CD4-positive, alpha-beta memory T cell (primary cell): ENCODE measurements at places on chromosomes 5 and 9. TPM values are rescaled to one million over a fixed set of nuclear protein-coding genes. Genes with fewer than 3 reads are reported as not detected.

GRCh38 chr9:114652776-114653555 lies 4.6 kb downstream of the TEX53 start:
- H3K4me1 ChIP-seq: peaks cover 12% of the 10 kb centered on the region
- no peak overlapping the region for H3K27ac ChIP-seq
- DNase-seq: no peak
- no peaks in the 10 kb centered on the region for H3K27me3 ChIP-seq
- no peak overlapping the region for H3K4me3 ChIP-seq

- DNase-seq: no peak
- H3K4me3 ChIP-seq: no peak overlapping the region
- peaks cover 8% of the 10 kb centered on the region for H3K4me1 ChIP-seq
- H3K27ac ChIP-seq: no peak overlapping the region
- H3K27me3 ChIP-seq: no peaks in the 10 kb centered on the region
- H3K36me3 ChIP-seq: no peaks in the 10 kb centered on the region
These were observed 18.0 kb downstream of the HRH2 start for GRCh38 chr5:175675873-175676272.

DNA sequence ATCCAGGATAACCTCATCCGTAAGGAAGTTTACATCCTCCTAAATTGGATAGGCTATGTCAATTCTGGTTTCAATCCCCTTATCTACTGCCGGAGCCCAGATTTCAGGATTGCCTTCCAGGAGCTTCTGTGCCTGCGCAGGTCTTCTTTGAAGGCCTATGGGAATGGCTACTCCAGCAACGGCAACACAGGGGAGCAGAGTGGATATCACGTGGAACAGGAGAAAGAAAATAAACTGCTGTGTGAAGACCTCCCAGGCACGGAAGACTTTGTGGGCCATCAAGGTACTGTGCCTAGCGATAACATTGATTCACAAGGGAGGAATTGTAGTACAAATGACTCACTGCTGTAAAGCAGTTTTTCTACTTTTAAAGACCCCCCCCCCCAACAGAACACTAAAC lies 1.3 kb downstream of the ADRB2 start:
- no peaks in the 10 kb centered on the region for H3K36me3 ChIP-seq
- peak overlapping the region; percentile 92 for H3K4me3 ChIP-seq
- H3K27ac ChIP-seq: peak overlapping the region; percentile 40
- no peak for DNase-seq

- H3K4me3 ChIP-seq: no peak overlapping the region
- no peaks in the 10 kb centered on the region for H3K36me3 ChIP-seq
- no peak for DNase-seq
- no peaks in the 10 kb centered on the region for H3K27me3 ChIP-seq
- H3K27ac ChIP-seq: no peak overlapping the region
These were observed 52.8 kb downstream of the CTNND2 start for GRCh38 chr5:11851416-11851815.

DNA sequence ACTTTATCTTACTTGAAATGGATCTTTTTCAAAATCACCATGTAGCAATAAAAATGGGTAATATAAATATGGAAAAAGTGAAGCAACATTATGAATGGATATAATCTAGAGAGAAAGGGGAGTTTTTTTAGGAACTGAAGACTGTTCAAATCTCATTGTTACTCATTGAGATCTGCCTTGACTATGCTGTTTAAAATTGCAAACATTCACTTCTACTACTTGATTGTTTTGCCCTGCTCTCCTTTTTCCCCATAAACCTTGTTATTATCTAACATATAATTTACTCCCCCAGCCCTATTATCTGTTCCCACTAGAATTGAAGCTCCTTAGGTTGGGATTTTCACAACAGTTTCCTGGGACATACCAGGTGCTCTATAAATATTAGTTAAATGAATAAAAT lies 22.0 kb downstream of the PAM start:
- no peaks in the 10 kb centered on the region for H3K27me3 ChIP-seq
- H3K36me3 ChIP-seq: no peaks in the 10 kb centered on the region
- DNase-seq: no peak
- no peak overlapping the region for H3K27ac ChIP-seq

GRCh38 chr5:143165049-143165880 lies 238.2 kb downstream of the NR3C1 start:
- no peak overlapping the region for H3K4me3 ChIP-seq
- H3K4me1 ChIP-seq: no peaks in the 10 kb centered on the region
- no peak for DNase-seq

- H3K4me3 ChIP-seq: peak overlapping the region; percentile 38
- DNase-seq: peak; percentile 27
- peak overlapping the region; percentile 39 for H3K27ac ChIP-seq
These were observed 60.1 kb downstream of the RGS3 start for GRCh38 chr9:113523421-113524141.

GRCh38 chr5:151659001-151659754 lies 27.5 kb downstream of the SPARC start:
- H3K4me1 ChIP-seq: peaks cover 12% of the 10 kb centered on the region
- no peak overlapping the region for H3K4me3 ChIP-seq
- DNase-seq: peak; percentile 74
- no peaks in the 10 kb centered on the region for H3K36me3 ChIP-seq
- no peak overlapping the region for H3K27ac ChIP-seq
- H3K27me3 ChIP-seq: no peaks in the 10 kb centered on the region

GRCh38 chr5:176735383-176736265 lies 74.7 kb upstream of the UNC5A start:
- no peak overlapping the region for H3K4me3 ChIP-seq
- no peaks in the 10 kb centered on the region for H3K27me3 ChIP-seq
- H3K36me3 ChIP-seq: no peaks in the 10 kb centered on the region

DNA sequence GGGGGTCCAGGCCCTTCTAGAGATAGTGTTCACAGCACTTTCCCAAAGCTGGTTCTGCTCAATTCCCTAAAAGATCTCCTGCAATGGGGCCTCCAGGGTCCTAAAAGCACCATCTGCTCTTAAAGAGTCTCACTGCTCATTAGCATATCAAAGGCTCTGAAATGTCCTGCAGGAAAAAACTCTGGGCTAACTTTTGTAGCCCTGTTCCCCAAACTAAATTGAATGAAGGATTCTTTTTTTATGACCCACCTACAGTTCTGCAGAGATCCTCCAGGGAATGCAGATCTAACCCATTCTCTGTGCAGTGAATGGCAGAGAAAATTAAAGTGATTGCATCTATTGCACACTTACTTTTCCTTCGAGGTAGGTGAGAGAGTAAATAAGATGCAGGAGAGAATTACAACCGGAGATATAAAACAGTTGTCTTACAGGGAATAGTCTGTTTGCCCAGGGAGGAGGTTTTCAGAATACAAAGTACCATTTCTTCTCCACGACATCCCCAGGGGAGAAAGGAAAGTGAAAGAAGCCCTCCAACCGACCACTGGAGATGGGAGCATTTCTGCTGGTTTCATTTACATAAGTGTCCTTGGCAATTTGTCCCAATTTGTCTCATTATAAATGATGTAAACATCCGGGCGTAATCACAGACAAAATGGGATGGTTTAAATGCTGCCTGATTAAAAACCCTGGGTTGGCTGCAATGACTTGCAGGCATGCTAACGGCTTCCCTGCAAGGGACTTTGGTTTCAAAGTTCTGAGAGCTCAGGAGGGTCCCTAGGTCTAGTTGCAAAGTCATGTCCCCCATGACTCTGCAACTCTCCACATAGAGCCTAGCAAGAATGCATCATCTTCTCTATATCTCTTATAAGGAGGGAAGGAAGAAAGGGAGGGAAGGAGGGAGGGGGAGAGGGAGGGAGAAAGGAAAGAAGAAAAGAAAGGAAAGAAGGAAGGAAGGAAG lies 114.0 kb downstream of the KCNIP1 start:
- no peak for DNase-seq
- H3K27me3 ChIP-seq: no peaks in the 10 kb centered on the region
- no peaks in the 10 kb centered on the region for H3K36me3 ChIP-seq
- no peak overlapping the region for H3K27ac ChIP-seq

- no peak overlapping the region for H3K4me3 ChIP-seq
- DNase-seq: no peak
- no peak overlapping the region for H3K27ac ChIP-seq
- H3K27me3 ChIP-seq: no peaks in the 10 kb centered on the region
- H3K4me1 ChIP-seq: peaks cover 17% of the 10 kb centered on the region
- no peaks in the 10 kb centered on the region for H3K36me3 ChIP-seq
These were observed 30.5 kb upstream of the F2RL1 start for GRCh38 chr5:76788362-76788761.

GRCh38 chr9:89430995-89431394 lies 66.9 kb downstream of the SEMA4D start:
- H3K36me3 ChIP-seq: peaks cover 28% of the 10 kb centered on the region
- H3K4me1 ChIP-seq: peaks cover 100% of the 10 kb centered on the region
- no peak overlapping the region for H3K27ac ChIP-seq
- H3K4me3 ChIP-seq: no peak overlapping the region

GRCh38 chr9:127106466-127106855 lies 16.0 kb downstream of the ANGPTL2 start:
- H3K27ac ChIP-seq: no peak overlapping the region
- no peaks in the 10 kb centered on the region for H3K27me3 ChIP-seq
- no peak overlapping the region for H3K4me3 ChIP-seq
- DNase-seq: no peak
- no peaks in the 10 kb centered on the region for H3K4me1 ChIP-seq
- H3K36me3 ChIP-seq: no peaks in the 10 kb centered on the region

DNA sequence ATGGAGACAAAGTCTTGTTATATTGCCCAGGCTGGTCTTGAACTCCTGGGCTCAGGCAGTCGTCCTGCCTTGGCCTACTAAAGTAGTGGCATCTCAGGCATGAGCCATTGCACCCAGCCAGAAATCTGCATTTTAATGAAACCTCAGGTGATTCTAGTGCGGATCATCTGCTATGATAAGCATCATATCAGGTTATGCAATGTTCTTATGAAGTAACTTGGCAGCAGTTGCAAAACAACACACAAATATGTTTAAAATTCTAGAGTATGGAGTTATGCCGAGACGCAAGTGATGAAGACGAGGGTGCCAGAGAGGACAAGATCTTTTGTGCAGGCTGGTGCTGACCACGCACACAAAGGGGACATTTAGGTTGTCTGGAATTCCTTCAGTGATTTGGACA lies 153.2 kb upstream of the MEF2C start:
- no peaks in the 10 kb centered on the region for H3K36me3 ChIP-seq
- no peaks in the 10 kb centered on the region for H3K4me1 ChIP-seq
- no peak for DNase-seq

- no peak overlapping the region for H3K4me3 ChIP-seq
- peaks cover 25% of the 10 kb centered on the region for H3K4me1 ChIP-seq
- no peaks in the 10 kb centered on the region for H3K27me3 ChIP-seq
These were observed 30.4 kb downstream of the MTREX start for GRCh38 chr5:55338092-55338613.

GRCh38 chr9:113628621-113629020 lies 165.1 kb downstream of the RGS3 start:
- H3K27me3 ChIP-seq: no peaks in the 10 kb centered on the region
- H3K4me3 ChIP-seq: no peak overlapping the region
- H3K4me1 ChIP-seq: no peaks in the 10 kb centered on the region
- no peak overlapping the region for H3K27ac ChIP-seq

- no peak overlapping the region for H3K27ac ChIP-seq
- DNase-seq: no peak
- no peak overlapping the region for H3K4me3 ChIP-seq
- no peaks in the 10 kb centered on the region for H3K27me3 ChIP-seq
- H3K4me1 ChIP-seq: no peaks in the 10 kb centered on the region
These were observed 70.1 kb upstream of the MEF2C start for GRCh38 chr5:88952996-88953643.

- H3K27ac ChIP-seq: no peak overlapping the region
- DNase-seq: peak; percentile 5
- H3K4me1 ChIP-seq: no peaks in the 10 kb centered on the region
- no peak overlapping the region for H3K4me3 ChIP-seq
- H3K36me3 ChIP-seq: no peaks in the 10 kb centered on the region
- no peaks in the 10 kb centered on the region for H3K27me3 ChIP-seq
These were observed 70.4 kb upstream of the CTSV start for GRCh38 chr9:97109194-97109811.

DNA sequence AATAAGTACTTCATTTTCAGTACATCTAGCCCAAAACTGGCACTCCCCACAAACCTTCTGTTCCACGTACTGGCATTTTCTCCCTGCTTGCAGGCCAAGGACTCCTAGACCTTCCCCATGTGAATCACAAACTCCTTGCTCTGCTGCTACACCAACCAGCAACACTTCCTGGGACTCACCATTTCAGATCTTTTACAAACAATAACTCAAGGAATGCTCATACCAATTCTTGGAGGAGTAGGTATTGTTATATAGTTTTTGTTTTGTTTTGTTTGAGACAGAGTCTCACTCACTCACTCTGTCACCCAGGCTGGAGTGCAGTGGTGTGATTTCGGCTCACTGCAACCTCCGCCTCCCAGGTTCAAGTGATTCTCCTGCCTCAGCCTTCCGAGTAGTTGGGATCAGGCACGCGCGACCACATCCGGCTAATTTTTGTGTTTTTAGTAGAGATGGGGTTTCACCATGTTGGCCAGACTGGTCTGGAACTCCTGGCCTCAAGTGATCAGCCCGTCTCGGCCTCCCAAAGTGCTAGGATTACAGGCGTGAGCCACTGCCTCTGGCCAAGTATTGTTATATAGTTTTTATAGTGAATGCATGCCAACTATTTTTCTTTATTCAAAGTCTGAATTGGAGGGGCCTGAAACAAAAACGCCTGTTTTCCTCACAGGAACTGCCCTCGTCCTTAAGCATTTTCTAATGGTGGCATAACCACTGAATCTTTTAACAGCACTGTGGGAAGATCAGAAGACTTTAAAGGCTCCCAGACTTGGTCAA lies 210.8 kb downstream of the TSSK1B start:
- no peaks in the 10 kb centered on the region for H3K27me3 ChIP-seq
- DNase-seq: no peak
- no peak overlapping the region for H3K4me3 ChIP-seq
- no peak overlapping the region for H3K27ac ChIP-seq

GRCh38 chr5:54765165-54766028 lies 220.0 kb downstream of the ESM1 start:
- no peak overlapping the region for H3K27ac ChIP-seq
- no peaks in the 10 kb centered on the region for H3K36me3 ChIP-seq
- no peaks in the 10 kb centered on the region for H3K27me3 ChIP-seq
- no peaks in the 10 kb centered on the region for H3K4me1 ChIP-seq
- DNase-seq: no peak
- no peak overlapping the region for H3K4me3 ChIP-seq

- no peaks in the 10 kb centered on the region for H3K4me1 ChIP-seq
- H3K27me3 ChIP-seq: no peaks in the 10 kb centered on the region
- no peak overlapping the region for H3K27ac ChIP-seq
- no peaks in the 10 kb centered on the region for H3K36me3 ChIP-seq
- no peak overlapping the region for H3K4me3 ChIP-seq
- no peak for DNase-seq
These were observed 42.3 kb downstream of the PLPP1 start for GRCh38 chr5:55492449-55492848.

GRCh38 chr5:131114754-131115153 lies 50.3 kb downstream of the HINT1 start:
- no peak overlapping the region for H3K27ac ChIP-seq
- H3K4me3 ChIP-seq: no peak overlapping the region
- no peaks in the 10 kb centered on the region for H3K36me3 ChIP-seq
- no peaks in the 10 kb centered on the region for H3K27me3 ChIP-seq
- H3K4me1 ChIP-seq: peaks cover 2% of the 10 kb centered on the region

Gene GPR151
- not detected for total RNA-seq

Gene F2RL2
- not detected for total RNA-seq

Gene ITK
- total RNA-seq: 421 TPM

Gene ARL14EPL
- total RNA-seq: not detected

Gene WDR36
- 26.3 TPM for total RNA-seq
